ENCODE measurements at places on chromosomes 16 and 17. TPM values are rescaled to one million over a fixed set of nuclear protein-coding genes. Genes with fewer than 3 reads are reported as not detected.

GRCh38 chr17:32995416-32996045 is 3.9 kb downstream of the SPACA3 start:
- DNase-seq, result no peak

- DNase-seq, result no peak
Observed at GRCh38 chr17:17079761-17080160, 37.5 kb downstream of the MPRIP start.

- no peak for DNase-seq
Observed at GRCh38 chr16:67858500-67858899, 11.0 kb upstream of the CENPT start.

DNA sequence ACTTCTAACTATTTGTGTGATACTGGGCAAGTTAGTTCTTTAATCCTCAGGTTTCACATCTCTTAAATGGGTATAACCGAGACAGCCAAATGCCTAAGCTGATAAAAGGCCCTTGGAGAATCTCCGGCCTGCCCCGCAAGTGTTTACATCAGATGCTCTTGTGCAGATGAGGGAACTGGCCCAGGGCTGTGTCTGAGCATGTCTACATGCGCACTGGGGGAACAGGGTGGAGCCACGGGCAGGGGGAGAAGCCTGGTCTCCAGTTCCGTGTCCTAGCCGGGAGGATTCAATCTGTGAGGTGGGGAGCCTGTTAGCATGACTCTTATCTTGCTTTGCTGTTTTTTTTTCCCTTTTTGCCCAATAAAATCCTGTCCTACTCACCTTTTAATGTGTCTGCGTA is 222.9 kb downstream of the CDH8 start:
- DNase-seq, result no peak

DNA sequence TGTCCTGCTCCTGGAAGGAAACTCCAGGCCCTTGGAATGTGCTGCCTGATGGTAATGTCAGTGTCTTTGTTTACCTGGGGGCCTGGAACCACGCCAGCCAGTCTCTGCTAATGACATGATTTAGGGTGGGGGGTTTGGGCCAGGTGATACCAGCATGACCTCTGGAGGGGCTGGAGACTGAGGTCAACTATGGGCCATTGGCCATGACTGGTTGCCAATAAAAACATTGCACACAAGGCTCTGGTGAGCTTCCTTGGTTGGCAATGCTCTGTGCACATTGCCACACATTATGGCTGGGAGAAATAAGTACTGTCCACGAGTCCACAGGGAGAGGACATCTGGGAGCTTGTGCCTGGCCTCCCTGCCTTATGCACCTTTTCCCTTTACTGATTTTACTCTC is 52.5 kb downstream of the LITAF start:
- DNase-seq, result no peak

DNA sequence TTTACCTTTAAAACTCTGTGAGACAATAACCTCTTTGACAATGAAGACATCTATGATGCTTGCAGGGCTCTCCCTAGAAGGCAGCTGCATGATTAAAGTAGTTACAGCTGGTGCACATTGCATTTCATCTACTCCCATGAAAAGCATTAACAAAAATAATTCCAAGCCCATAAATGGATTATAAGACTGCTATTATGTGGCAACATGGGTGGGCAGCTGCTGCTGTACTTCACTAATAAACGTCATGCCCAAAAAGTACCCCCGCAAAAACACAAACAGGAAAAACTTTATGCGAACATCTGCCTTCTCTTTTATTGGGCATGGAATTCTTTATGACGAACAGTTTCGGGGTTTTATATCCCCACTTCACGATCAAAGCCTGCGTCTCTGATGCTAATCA is 224.9 kb downstream of the CA10 start:
- peak; percentile 87 for DNase-seq

DNA sequence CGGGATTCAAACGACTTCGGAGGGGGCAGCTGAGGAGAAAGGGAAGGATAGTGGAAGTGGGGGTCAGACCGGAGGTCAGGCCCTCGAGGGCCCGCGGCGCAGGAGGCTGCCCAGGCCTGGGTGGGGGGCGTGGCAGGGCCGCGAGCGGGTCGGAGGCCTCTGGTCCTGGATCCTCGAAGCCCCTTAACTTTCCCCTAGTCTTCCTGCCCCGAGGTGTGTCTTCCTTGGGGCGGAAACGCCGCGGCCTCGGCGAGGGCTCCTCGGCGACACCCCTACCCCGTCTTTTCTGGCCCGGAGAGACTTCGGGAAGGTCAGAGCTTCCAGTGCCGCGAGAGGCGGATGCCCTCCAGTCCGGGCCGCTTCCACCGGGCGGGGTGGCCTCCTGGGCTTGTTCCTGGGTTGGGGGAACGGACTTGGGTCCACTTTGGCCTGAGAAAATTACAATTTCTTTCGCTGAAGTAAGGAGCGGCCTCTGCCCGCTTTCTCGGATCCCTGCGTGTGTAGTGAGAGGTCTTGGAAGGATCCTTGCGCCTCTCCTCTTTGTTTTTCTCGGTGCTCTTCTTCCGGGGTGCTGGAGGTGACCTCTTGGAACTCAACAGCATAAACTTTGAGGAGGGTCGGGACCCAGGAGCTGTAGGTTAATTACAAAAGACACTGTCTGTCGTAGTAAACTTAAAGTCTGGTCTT is 491 bp downstream of the IST1 start:
- DNase-seq, result peak; percentile 44

PTRH2 gene
- total RNA-seq, result 11.1 TPM

- DNase-seq, result no peak
Observed at GRCh38 chr16:69703638-69704037, 22.7 kb downstream of the NQO1 start.

GRCh38 chr16:17483351-17483750 is 12.6 kb upstream of the XYLT1 start:
- no peak for DNase-seq

TP53TG3B gene
- total RNA-seq, result not detected

RAB11FIP4 gene
- total RNA-seq, result 2.7 TPM

GRCh38 chr16:79012671-79013434 is 587.7 kb downstream of the MAF start:
- no peak for DNase-seq

KRT20 gene
- total RNA-seq, result 0.51 TPM

CIAO3 gene
- 36.1 TPM for total RNA-seq

KRT28 gene
- total RNA-seq, result not detected

FMNL1 gene
- 8.2 TPM for total RNA-seq

DNA sequence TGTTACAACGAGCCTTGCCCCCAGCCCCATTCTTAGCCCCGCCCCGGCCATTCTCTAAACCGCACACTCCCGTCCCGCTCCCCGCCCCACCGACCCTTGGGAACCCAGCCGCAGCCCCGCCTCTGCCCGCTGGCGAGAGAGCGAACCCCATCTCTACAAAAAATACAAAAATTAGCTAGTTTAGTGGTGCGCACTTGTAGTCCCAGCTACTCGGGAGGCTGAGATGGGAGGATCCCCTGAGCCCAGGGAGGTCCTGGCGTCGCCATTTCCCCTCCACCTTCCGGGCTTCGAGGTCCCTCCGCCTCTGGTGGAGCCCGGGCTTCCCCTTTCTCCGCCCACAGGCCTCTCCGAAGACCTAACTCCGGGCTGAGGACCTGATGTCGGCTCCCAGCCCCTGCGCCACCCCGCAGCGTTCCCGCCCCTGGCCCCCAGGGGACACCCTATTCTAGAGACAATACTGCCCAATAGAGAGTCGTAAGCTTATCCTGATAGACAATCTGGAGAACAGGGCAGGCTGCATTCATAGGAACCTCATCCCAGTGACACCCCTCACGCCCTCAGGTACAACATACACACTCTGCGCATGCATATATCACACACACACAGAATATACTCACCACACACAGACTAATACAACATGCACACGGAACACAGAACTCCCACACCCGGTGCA is 480 bp upstream of the PROCA1 start:
- DNase-seq, result peak; percentile 60

KRTAP4-4 gene
- total RNA-seq, result not detected

DNA sequence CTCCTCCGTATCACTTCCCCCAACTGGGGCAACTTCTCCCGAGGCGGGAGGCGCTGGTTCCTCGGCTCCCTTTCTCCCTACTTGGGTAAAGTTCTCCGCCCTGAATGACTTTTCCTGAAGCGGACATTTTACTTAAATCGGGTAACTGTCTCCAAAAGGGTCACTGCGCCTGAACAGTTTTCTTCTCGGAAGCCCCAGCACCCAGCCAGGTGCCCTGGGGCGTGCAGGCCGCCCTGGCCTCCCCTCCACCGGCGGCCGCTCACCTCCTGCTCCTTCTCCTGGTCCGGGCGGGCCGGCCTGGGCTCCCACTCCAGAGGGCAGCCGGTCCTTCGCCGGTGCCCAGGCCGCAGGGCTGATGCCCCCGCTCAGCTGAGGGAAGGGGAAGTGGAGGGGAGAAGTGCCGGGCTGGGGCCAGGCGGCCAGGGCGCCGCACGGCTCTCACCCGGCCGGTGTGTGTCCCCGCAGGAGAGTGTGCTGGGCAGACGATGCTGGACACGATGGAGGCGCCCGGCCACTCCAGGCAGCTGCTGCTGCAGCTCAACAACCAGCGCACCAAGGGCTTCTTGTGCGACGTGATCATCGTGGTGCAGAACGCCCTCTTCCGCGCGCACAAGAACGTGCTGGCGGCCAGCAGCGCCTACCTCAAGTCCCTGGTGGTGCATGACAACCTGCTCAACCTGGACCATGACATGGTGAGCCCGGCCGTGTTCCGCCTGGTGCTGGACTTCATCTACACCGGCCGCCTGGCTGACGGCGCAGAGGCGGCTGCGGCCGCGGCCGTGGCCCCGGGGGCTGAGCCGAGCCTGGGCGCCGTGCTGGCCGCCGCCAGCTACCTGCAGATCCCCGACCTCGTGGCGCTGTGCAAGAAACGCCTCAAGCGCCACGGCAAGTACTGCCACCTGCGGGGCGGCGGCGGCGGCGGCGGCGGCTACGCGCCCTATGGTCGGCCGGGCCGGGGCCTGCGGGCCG is 1.6 kb downstream of the HIC1 start:
- DNase-seq, result peak; percentile 55

- peak; percentile 49 for DNase-seq
Observed at GRCh38 chr16:68367030-68367429, 56.2 kb downstream of the PRMT7 start.

PERCC1 gene
- total RNA-seq, result not detected

MCRIP2 gene
- total RNA-seq, result 19.7 TPM

DNA sequence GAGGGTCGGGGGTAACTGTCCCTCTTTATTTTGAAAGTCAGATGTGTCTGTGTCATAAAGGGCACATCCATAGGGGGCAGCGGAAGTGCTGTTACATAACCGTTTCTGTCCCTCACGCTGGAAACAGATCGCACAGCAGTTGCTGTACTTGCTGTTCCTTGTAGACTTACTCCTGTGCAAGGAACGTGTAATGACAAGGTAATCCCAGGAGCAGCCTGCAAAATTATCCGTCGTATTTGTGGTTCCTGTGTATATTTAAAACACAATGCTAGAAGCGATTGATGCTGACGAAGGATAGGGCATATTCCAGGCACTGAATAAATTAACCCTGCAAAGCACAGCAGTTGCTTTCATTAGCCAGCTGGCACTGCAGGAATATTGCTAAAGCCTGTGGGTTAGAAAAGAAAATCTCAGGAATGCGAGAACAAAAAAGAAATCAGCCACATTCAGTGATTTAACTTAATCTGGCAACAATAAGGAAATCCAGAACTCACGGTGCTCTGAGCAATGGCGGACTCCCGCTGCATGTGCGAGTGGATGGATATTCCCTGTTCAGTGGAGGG is 76.2 kb downstream of the SPECC1 start:
- DNase-seq, result no peak

LUC7L3 gene
- 91.0 TPM for total RNA-seq

Measured in tongue (tissue), 3 donors.